ENCODE measurements at places on chromosomes 6 and 20. TPM values are rescaled to one million over a fixed set of nuclear protein-coding genes. Genes with fewer than 3 reads are reported as not detected.

Gene TRPC4AP
- polyA plus RNA-seq = 9.4 TPM

Gene MOG
- 1.7 TPM for polyA plus RNA-seq

Gene OCSTAMP
- polyA plus RNA-seq = not detected

Gene STMND1
- polyA plus RNA-seq = 0.79 TPM

Gene HTR1B
- polyA plus RNA-seq = not detected

Gene FITM2
- polyA plus RNA-seq = 8.4 TPM
